ENCODE measurements at places on chromosomes 6 and 20.

GRCh38 chr6:18087396-18088165 lies 34.9 kb downstream of the NHLRC1 start:
- DNase-seq, result no peak

- no peak for DNase-seq
Measured at GRCh38 chr6:35161266-35161665, 20.1 kb upstream of the TCP11 start.

GRCh38 chr20:31516651-31517050 lies 2.4 kb downstream of the HM13 start:
- no peak for DNase-seq

- no peak for DNase-seq
Measured at GRCh38 chr6:129009851-129010250, 126.9 kb downstream of the LAMA2 start.

DNA sequence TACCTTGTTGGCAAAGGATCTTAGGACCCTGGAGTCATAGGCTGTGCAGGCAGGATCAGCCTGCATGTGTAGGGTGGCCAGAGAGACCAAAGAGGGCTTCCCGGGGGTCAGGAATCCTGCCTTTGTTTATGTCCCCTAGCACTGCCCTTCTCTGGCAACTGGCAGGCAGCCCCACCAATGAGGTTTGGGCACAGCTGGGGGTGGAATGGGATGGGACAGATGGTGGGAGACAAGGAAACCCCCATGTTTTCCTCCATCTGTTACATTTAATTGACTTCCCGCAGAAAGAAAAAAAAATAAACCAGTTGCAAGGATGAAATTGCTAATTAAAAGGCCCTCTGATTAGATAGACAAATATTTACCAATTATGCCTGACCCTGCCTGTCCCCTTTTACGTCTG lies 27.6 kb downstream of the CD40 start:
- DNase-seq, result no peak

- no peak for DNase-seq
Measured at GRCh38 chr6:41045664-41046063, 3.4 kb downstream of the TSPO2 start.

GRCh38 chr6:94121094-94121493 lies 701.7 kb upstream of the EPHA7 start:
- no peak for DNase-seq

DNA sequence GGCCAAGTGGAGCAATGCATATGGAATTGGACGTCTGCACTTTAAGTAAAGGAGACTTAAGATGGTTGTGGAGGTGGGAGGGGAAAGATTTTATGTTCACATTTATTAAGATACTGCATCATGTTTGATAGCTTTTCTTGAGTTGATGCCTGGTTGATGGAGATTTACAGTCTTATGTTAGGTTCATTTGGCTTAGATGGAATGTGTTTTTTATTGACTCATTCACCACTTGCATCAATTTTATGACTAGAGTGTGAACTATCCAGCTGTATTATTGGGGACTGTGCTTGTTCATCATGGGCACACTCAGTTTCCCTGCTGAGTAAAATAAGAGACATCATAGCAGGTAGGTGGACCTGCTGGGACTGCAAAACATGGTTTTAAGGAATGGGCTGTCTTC lies 91.2 kb upstream of the SCP2D1 start:
- no peak for DNase-seq

DNA sequence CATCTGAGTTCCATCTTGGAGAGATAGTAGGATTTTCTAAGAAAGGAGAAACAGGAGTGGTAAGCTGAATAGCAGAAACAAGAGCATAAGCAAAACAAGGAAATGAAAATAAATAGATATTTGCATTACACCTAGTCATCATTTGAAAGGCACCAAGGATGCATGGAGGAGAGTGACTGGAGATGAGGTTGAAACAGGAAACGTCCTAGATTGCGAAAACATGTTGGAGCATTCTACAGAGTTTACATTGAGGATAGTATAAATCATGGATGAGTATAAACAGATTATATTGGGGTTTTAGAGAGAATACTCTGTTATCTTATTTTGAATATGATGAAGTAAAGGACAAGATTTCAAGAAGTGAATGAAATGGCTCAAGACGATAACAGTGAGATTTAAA lies 507.3 kb downstream of the EYS start:
- DNase-seq, result no peak

- no peak for DNase-seq
Measured at GRCh38 chr6:164415832-164416563, 893.4 kb downstream of the C6orf118 start.

GRCh38 chr6:12238219-12238618 lies 51.9 kb upstream of the EDN1 start:
- DNase-seq, result no peak

All from MG63 (cell line).